ENCODE measurements at places on chromosomes 2 and 18. TPM values are rescaled to one million over a fixed set of nuclear protein-coding genes. Genes with fewer than 3 reads are reported as not detected.

- no peak overlapping the region for H3K27ac ChIP-seq
- DNase-seq, result no peak
- H3K27me3 ChIP-seq, result no peaks in the 10 kb centered on the region
Measured at GRCh38 chr2:100982431-100982861, 19.6 kb upstream of the RPL31 start.

- no peaks in the 10 kb centered on the region for H3K27me3 ChIP-seq
- no peak for DNase-seq
- no peak overlapping the region for H3K4me3 ChIP-seq
- peaks cover 27% of the 10 kb centered on the region for H3K4me1 ChIP-seq
Measured at GRCh38 chr2:174586418-174587295, 10.9 kb downstream of the WIPF1 start.

DNA sequence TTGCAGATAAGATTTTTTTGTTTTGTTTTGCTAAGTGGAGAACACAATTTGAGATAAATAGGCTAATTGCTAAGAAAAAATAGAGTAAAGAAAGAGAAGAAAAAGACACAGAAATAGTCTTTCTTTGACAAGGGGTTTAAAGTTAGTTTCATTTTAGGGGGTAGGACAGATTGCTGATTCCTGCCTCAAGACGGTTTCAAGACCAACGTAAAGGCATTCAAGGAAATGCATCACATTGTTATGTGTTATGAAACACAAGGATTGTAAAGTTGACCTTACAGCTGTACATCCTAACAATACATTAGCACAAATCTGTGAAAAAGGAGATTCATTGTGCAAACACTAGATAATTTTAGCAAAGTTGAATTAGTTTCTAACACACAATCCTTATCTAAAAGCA is 22.7 kb upstream of the ETAA1 start:
- no peak overlapping the region for H3K27ac ChIP-seq
- H3K36me3 ChIP-seq, result no peaks in the 10 kb centered on the region
- DNase-seq, result no peak

- H3K27me3 ChIP-seq, result no peaks in the 10 kb centered on the region
- no peak for DNase-seq
- no peak overlapping the region for H3K27ac ChIP-seq
- H3K4me3 ChIP-seq, result no peak overlapping the region
- peaks cover 8% of the 10 kb centered on the region for H3K4me1 ChIP-seq
Measured at GRCh38 chr2:18741895-18742732, 152.7 kb upstream of the NT5C1B start.

DNA sequence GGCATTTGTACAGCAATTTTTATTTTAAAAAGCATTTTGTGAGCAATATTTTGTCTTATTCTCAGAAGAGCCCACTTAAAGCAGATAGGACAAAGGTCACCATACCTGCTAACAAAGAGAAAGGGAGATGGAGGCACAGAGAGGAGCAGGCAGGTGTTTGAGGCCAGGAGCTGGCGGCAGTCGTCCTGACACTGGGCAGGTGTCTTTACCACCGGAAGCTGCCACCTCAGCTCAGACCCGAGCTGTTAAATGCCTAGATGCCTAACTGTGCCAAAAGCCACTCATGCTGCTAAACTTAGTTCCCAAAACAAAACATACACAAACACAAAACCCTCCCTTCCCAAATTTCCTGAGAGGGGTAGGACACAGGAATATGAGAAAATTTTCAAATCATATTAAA is 120.9 kb downstream of the CNTNAP5 start:
- H3K27ac ChIP-seq, result no peak overlapping the region
- no peaks in the 10 kb centered on the region for H3K36me3 ChIP-seq
- no peak for DNase-seq
- H3K4me3 ChIP-seq, result no peak overlapping the region
- no peaks in the 10 kb centered on the region for H3K27me3 ChIP-seq
- H3K4me1 ChIP-seq, result no peaks in the 10 kb centered on the region

GRCh38 chr2:201668402-201668910 is 25.2 kb upstream of the TMEM237 start:
- DNase-seq, result no peak
- no peaks in the 10 kb centered on the region for H3K4me1 ChIP-seq
- H3K27me3 ChIP-seq, result no peaks in the 10 kb centered on the region
- H3K27ac ChIP-seq, result no peak overlapping the region
- no peak overlapping the region for H3K4me3 ChIP-seq

GRCh38 chr2:118614841-118615271 is 232.6 kb downstream of the EN1 start:
- H3K27ac ChIP-seq, result no peak overlapping the region
- no peaks in the 10 kb centered on the region for H3K36me3 ChIP-seq
- no peaks in the 10 kb centered on the region for H3K27me3 ChIP-seq
- H3K4me3 ChIP-seq, result no peak overlapping the region
- DNase-seq, result peak; percentile 21

DNA sequence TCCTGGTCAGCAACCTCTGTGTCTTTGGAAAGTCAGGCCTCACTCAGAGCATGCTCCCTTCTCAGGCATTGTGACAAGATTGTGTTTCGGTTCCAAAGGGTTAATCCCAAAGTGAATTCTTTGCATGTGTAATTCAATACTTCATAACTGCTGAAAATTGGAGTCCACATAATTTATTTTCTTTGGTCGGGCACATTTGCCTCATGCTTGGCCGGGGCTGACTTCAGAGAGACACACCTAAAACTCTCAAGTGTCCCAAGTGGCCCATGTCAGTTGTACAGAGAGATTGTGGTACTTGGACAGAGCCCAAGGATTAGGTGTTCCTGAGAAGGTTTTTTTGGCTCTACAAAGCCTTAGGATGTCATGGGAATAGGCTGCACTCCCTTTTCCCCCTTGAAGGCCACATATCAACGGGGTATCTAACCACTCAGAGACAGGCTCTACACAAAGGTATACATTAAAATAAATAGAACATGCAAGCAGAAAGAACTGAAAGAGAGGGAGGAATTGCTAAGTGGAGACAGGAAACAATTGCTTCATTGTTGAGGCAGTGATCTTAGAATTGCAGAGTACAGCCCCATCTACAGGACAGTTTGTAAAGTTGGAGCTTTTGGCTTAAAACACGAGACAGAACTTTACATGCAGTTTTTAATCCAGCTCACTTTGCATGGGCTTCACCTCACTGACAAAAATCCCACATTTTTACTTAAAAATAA is 1232.3 kb upstream of the ZEB2 start:
- H3K4me3 ChIP-seq, result no peak overlapping the region
- peak overlapping the region; percentile 87 for H3K27ac ChIP-seq
- no peaks in the 10 kb centered on the region for H3K36me3 ChIP-seq
- no peaks in the 10 kb centered on the region for H3K27me3 ChIP-seq

DNA sequence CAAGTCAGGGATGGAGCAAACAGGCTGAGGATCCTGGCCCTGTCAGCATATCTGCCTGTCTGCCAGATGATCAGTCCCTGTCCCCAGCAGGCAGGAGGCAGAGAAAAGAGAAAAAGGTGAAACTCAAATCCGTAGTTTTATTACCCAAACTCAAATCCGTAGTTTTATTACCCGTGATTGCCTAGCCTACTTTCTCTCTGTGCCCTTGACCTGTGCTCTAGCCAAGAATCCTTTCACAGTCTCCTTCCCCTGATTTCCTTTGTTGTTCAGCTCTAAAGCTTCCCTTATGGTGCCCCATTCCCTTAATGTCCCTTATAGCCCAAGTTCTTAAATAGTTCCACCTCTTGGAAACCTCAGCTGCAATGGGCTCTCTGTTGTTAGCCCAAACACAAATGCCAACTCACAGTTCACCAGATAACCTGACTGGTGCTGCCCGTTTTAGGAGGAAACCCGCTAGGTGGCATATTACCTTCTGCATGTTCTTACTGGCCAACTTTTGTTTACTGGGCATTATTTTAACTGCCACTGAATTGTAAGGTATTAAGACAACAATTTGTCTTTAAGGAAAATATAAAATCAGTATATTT is 125.7 kb upstream of the FZD5 start:
- peaks cover 2% of the 10 kb centered on the region for H3K36me3 ChIP-seq
- peaks cover 7% of the 10 kb centered on the region for H3K4me1 ChIP-seq
- no peak for DNase-seq
- H3K27me3 ChIP-seq, result no peaks in the 10 kb centered on the region
- H3K27ac ChIP-seq, result no peak overlapping the region
- H3K4me3 ChIP-seq, result no peak overlapping the region

DNA sequence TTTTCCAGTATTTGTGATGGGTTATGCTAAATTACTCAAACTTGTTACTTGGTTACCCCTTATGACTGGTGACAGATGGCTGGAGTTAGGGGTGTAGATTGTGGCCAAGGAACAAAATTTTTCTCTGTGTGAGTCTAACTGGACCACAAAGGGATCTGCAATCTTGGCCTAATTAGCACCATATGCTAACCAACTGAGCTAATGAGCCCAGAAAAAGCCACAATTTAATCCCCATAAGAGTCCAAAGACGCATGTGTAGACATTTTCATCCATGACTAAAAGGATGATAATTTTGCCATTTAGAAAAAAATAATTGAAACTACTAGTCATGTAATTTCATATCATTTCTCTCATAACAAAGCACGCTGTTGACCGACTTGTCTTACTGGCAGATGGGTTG is 151.2 kb downstream of the ABCA12 start:
- no peaks in the 10 kb centered on the region for H3K27me3 ChIP-seq
- H3K4me1 ChIP-seq, result no peaks in the 10 kb centered on the region
- no peak overlapping the region for H3K4me3 ChIP-seq
- DNase-seq, result no peak
- no peak overlapping the region for H3K27ac ChIP-seq

DNA sequence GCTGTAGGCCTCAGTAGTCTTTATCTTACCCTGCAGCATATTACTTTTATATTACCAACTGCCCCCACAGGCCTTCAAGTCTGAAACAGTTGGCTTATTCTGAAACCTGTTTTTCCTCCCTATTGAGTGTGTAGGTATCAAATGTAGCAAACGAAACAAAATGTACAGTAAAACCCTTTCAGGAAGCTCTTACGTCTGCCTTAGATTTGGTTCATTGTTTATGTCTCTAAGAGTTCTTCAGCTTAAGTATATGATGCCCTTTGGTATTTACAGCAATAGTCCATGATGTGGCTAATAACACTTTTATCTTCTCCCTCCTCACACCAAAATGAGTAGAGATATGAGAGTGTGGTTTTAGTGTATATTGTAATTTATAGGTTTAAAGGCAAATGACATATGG is 108.8 kb downstream of the DOCK10 start:
- no peak overlapping the region for H3K27ac ChIP-seq
- no peak for DNase-seq
- H3K4me1 ChIP-seq, result peaks cover 11% of the 10 kb centered on the region
- H3K4me3 ChIP-seq, result no peak overlapping the region
- peaks cover 15% of the 10 kb centered on the region for H3K36me3 ChIP-seq

The TUBA3E gene
- not detected for polyA plus RNA-seq

The HOXD8 gene
- polyA plus RNA-seq, result 28.7 TPM

DNA sequence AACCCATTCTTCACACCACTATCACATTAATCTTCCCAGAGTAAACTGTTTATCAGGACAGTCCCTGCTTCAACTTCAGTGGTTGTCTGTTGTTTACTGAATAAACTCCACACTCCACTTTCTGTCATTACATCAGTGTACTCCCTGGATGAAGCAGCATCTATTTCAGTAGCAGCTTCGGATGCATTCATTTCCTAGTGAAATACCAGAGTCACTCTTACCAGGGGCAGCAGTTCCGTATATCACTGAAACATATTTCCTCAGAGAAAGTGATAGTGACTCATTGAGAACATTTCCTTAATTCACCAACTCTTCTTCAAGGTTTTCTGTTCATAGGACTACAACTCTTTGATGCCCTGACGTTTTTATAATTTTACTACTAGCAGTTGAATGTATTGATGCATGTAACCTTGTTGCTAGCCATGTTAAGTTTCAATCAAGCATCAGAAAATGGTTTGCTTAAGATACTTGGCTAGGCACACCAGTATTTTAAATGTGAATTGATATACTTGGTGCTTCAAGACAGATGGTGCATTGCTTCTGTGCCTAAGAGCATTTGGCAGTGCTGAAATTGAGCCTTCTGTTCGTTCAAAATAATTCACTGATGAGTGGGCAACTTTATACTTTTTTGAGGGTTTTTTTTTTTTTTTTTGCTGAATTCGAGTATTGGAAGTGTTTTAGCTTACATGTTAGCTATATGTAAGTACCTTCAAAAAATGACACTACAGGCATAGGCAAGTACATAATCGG is 92.3 kb downstream of the UBE2E3 start:
- no peak overlapping the region for H3K4me3 ChIP-seq
- H3K4me1 ChIP-seq, result no peaks in the 10 kb centered on the region
- no peaks in the 10 kb centered on the region for H3K36me3 ChIP-seq
- no peak for DNase-seq
- H3K27ac ChIP-seq, result no peak overlapping the region

The C18orf63 gene
- not detected for polyA plus RNA-seq

DNA sequence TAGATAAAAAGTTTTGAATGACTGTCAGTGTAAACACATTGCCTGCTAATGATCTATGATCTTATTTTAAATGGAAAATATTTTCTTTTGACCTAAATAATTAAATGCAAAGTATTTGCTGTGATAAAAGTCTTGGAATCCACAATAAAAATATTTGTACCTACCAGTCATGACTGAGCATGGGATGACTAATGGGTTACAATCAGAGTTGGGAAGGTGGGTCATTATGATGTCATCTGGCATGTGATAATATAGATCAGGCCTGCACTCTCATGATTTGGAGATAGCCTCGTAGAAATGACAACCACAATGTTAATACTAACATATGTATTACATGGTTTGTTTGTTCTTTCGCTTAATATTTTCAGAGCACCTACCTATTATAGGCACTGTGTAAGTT is 848.8 kb upstream of the KLHL29 start:
- no peaks in the 10 kb centered on the region for H3K36me3 ChIP-seq
- no peak overlapping the region for H3K4me3 ChIP-seq
- no peak for DNase-seq
- no peak overlapping the region for H3K27ac ChIP-seq

GRCh38 chr2:12061286-12062052 is 315.0 kb downstream of the LPIN1 start:
- H3K27ac ChIP-seq, result no peak overlapping the region
- DNase-seq, result peak; percentile 88
- no peaks in the 10 kb centered on the region for H3K27me3 ChIP-seq
- H3K4me1 ChIP-seq, result peaks cover 12% of the 10 kb centered on the region

The CCDC74A gene
- 4.0 TPM for polyA plus RNA-seq

DNA sequence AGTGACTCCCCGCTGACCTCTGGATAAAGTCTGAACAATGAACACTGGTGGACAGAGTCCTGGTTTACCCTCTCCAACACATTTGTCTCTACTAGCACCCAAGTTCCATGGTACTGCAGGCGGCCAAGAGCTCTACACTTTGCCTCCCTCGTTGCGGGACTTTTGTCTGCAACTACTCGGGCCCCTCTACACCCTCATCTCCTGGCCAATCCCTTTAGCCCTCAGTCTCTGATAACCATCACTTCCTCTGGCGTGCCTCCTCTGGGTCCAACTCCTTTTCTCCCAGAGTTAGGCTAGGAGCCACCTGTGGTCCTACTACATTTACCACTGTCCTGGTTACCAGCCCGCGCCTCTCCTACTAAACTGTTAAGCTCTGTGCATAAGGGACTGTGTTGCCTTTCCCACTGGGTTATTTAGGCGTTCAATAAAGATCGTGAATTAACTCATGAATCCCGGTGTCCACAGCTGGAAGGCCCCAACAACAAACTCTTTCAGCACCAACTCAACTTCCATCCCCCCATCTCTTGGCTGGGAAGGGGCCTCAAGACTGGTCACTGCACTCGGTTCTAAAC is 757 bp downstream of the HDHD2 start:
- H3K27me3 ChIP-seq, result no peaks in the 10 kb centered on the region
- H3K4me3 ChIP-seq, result peak overlapping the region; percentile 85
- peaks cover 10% of the 10 kb centered on the region for H3K4me1 ChIP-seq

The CAPN13 gene
- polyA plus RNA-seq, result not detected
